CD4-positive, alpha-beta T cell (primary cell): ENCODE measurements at places on chromosomes 5 and 9.

GRCh38 chr9:19634881-19635280 is 154.0 kb downstream of the SLC24A2 start:
- no peak for DNase-seq

GRCh38 chr9:77215874-77216273 is 38.5 kb downstream of the VPS13A start:
- no peak for DNase-seq

DNA sequence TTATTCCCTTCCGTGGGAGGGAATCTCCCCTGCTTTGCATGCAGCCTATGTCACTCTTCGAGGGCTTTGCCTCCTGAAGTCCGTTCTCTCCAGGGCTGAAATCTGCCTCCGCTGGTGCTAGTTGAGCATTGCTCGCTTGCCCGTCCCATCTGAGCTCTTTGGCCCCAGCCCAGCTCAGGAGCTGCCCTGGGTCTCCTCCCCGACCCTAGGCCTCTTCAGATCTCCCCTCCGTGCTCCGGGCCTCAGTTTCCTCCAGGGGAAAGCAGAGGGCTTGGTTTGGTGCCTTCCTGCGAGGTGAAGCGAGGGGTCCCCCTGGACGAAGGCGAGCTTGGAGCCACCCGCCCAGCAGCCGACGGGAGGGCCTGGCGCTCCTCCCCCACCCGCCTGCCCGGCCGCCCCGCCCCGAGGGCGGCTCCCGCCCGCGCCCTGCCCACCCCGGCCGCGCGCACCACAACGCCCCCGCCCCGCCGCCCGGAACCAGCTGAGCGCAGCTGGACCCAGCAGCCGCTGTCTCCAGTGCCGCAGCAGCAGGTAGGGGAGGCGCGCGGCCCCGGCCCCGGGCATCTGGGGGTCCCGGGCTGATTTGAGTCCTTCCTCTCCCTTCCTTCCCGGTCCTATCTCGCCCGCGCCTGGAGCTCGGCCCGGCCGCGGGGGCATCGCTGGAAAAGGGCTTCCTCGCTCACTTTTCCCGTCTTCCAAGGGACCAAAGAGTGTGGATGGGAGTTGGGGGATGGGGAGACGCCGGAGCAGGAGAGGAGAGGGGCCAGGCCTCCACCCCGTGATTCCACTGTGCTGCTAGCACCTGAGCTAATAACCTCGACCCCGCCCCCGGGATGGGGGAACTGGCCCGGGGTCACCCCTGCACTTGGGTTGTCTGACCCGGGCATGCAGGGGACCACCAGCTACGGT is at the start of gene GSN:
Gene GSN (plus strand): TSS at position 474 of the 909 bp plus-strand sequence. CDS start 33,810 bp downstream, outside the sequence.
- peak; percentile 57 for DNase-seq

GRCh38 chr5:41347569-41347968 is 134.2 kb upstream of the C6 start:
- DNase-seq: no peak

- DNase-seq: no peak
Observed at GRCh38 chr5:139926797-139927503, 116.1 kb downstream of the NRG2 start.

DNA sequence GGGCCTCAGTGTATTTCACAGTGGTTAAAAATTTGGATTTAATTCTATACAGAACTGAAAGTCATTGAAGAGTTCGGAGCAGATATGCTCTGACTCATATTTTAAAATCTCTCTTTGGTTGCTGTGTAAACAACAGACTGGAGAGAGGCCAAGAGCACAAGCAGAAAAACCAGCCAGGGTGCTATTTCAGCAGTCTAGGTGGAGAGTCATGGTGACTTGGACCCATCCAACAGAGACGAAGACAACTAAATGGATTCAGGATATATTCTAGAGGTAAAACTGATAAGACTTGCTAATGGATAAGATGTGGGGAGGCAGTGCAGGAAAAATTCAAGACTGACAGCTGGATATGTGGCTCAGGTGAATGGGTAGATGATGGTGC is 168.9 kb downstream of the MAPKAP1 start:
- DNase-seq: no peak

DNA sequence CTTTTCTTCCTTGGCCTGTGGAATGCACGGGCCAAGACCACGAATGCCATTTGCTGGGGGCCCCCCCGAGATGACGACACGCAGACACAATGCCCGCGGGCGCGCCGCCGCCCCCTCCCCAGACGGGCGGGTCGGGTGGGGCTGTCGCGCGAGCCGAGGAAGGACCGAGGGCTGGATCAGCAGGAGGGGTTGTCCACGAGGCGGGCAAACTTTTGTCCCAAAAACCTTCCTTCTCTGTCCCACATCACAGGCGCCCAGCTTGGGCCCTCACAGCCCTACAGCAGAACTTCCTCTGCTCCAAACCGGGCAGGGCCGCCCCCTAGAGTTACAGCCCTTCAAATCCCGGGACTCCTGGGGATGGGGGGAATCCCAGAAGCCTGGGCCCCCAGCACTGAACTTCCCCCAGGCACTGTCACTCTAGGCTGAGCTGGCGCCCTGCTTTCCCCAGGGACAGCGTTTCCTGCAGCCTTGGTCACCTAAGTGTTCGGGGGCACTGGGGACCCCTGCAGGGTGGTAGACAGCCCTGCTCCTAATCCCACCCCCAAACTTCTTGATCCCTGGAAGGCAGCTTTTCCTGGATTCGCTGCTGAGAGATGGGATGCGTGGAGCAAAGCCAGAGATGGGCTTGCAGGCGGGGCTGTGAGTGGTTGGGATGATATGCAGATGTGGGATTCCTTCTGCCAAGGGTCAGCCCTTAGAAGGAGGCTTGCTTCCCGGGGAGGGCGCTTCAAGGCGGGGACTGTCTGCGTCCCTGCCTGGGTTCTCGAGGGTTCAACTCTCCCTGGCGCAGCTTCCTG is 980 bp downstream of the COL5A1 start:
- no peak for DNase-seq

DNA sequence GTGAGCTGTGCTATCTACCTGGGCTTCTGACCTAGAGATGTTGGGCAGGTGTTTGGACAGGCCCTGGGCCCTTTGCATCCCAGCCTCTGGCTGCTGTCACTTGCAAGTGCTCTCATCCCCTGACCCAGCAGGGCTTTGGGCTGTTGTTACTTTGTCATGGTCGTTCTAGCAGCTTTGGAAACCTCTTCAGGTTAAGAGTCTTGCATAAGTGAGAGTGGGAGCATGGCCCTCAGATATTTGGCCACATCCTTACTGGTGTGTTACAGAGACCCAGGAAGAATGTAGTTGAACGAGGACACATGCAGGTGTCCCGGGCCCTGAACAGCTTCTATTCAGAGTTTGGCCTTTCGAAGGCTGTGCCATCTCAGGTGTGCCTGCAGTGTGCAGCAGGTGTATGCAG is 4.5 kb downstream of the TENT4A start:
- DNase-seq: no peak

DNA sequence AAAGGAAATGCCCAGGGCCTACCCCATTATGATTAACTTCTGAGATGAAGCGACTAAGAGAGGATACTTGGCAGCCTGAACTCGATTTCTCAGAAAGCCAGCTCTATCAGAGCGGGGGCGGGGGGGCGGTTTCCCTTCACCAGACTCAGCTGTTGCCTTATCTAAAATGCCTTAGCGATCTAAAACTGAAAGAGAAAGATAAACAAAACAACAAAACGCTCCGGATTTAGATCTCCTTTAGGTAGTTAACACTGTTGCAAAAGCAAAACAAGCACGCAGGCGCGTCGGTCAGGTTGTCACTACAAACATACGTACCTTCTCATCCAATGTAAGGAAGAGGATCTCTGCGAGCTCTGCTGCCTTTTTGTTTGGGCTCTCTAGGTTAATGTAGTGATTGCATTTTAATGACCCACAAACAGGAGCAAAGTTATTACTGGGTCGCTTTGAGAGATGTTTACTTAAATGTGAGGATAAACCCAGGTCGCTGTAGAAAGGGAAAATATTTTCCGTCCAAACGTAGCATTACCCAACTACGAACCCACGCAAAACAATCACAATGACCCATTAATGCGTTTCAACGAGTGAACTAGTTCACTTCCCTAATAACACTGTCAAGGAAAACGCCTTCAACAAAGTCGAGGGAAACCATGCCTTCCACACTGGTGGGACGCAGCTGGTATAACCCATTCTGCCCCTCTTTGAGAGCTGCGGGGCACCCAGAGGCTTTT is 982 bp downstream of the EPB41L4A start:
- no peak for DNase-seq

DNA sequence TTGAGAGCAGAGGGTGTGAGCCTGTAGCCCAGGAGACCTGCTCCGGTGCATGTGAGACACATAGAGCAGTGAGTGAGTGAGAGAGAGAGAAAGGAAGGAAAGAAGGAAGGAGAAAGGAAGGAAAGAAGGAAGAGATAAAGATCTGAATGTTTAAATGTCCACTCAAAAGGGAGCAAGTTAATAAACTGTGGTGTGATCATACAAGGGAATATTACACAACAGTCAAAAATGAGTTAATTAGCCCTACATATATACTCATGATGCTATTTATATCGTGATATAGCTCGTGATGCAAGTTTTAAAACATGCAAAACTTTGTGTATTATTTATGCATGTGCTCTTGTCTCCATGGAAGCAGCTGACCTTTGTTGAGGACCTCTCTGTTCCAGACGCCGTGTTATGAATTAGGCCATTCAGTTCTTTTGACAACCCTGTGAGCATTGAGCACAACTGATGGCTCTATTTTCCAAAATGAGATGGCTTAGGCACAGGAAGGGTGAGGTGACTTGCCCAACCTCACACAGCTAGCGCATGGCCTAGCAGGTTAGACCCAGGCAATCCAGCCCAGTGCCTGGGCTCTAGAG is 70.6 kb downstream of the HMCN2 start:
- DNase-seq: no peak

- no peak for DNase-seq
Observed at GRCh38 chr5:87423755-87424154, 11.0 kb upstream of the CCNH start.

- no peak for DNase-seq
Observed at GRCh38 chr9:113519426-113520108, 56.0 kb downstream of the RGS3 start.

- DNase-seq: no peak
Observed at GRCh38 chr9:14560194-14560593, 133.0 kb downstream of the ZDHHC21 start.

GRCh38 chr5:131794586-131794985 is 2.2 kb downstream of the FNIP1 start:
- DNase-seq: no peak

DNA sequence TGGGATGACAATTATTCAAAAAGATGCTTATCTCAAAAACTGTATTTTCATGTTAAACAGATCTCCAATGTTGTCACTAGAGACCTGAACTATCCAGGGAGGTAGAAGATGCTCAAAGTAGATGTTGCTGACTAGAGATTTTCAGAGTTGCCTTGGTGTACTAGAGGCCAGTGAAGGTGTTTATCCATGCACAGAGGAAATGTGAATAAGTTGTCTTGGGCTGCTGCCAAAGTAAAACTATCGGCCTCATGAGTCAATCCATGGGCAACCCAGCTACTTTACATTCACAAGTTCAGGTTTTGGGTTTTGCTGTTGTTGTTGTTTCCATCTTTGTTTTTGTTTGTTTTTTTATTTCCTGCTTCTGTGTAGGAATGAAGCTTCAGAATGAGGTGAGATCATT is 141.1 kb upstream of the RANBP3L start:
- DNase-seq: no peak
